ENCODE measurements at places on chromosomes 12 and 14.

DNA sequence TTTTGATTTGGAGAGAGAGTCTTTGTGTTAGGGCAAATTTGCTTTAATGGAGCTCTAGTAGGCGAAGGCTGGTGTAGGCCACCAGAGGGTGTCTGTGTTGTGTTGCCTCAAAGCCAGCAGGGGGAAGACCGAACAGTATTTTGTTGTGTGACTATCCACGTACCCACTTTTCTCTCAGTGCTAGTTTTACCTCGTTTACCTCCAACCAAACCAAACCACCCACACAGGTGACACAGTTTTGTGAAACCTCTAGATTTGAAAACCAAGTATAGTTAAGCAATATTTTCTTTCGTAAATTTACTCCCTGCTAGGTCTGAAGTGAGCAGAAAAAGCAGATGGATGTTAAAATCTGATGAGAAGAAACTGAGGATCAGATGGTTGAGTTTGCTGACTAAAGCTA is 36.3 kb upstream of the NPFF start:
- DNase-seq: peak; percentile 9

DNA sequence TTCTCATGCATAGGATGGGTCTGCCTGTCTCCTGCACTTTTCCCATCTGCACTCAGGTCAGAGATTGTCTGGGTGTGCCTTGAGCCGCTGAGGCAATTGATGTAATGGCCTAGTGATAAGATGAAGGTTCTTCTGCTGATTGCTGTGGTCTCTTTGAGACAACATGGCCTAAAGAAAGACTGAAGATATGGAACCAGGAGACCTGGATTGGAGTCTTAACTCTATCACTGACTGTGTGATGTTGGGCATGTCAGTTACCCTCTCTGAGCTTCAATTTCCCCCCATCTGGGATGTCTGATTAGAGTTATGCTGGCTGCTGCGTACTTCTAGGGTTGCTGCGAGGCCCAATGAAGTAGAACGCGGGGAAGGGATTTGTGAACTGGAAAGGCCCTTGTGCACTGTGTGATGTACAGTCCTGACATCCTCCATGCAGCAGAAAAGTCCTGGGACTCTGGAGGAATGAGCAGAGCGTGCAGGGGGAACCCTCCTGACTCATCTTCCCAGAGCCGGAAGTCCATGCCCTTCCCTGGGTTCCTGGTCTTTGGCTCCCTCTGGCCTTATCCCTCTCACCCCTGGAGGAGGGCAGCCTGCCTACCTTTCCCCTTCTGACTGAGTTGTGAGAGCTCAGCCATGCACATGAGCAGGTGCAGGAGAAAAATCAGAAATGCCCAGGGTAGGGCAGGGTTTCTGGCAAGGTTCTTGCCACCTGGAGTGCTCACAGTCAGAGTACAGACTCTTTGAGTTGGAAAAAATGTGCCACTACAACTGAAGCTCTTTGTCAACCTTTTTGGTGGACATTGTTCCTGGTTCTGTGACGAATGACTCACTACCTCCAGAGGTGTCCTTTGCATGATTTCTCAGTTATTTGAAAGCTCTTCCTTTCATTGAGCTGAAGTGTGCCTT is 21.1 kb downstream of the PLEKHD1 start:
- no peak for DNase-seq

- DNase-seq: no peak
Measured at GRCh38 chr14:78173346-78174035, 3.3 kb downstream of the NRXN3 start.

DNA sequence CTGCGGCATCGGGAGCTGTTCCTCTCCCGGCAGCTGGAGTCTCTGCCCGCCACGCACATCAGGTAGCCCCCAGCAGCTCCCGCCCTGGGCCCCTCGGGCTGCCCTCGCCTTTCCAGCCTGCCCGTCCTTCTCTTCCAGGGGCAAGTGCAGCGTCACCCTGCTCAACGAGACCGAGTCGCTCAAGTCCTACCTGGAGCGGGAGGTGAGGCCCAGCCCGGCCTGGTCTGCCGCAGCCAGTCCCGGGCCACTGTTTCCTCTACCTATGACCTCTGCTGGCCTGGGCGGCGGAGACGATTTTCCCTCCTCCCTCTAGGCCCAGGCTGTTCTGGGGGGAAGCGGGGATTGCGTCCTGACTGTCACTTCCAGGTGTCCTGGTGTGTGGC is 24.5 kb upstream of the CRIP2 start:
- DNase-seq: no peak

DNA sequence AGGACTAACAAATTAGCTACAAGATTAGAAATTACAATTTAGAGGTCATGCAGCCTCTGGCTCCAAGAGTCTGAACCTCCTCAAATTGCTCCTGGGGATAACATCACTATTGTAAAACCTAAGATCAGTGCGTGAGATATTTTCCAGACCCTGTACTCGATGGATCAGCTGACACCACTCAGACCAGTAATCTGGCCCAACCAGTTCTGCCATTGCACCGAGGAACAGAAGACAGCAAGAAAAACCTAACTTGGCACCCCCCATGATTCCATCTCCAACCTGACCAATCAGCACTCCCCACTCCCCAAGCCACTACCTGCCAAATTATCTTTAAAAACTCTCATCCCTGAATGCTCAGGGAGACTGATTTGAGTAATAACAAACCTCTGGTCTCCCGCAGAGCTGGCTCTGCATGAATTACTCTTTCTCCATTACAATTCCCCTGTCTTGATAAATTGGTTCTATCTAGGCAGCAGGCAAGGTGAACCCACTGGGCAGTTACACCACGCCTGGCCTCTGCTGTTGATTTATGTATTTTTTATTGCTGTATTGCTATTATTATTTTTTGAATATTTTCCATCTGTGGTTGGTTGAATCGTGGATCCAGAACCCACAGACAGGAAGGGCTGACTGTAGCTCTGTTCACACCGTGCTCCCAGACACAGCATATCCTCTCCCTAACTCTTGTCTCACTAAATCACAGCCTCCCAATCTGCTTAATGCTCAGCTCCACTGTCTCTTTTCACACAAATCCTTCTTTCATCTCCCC is 9.2 kb downstream of the HEBP1 start:
- DNase-seq: no peak

- no peak for DNase-seq
Measured at GRCh38 chr12:82375201-82375600, 16.9 kb downstream of the METTL25 start.

DNA sequence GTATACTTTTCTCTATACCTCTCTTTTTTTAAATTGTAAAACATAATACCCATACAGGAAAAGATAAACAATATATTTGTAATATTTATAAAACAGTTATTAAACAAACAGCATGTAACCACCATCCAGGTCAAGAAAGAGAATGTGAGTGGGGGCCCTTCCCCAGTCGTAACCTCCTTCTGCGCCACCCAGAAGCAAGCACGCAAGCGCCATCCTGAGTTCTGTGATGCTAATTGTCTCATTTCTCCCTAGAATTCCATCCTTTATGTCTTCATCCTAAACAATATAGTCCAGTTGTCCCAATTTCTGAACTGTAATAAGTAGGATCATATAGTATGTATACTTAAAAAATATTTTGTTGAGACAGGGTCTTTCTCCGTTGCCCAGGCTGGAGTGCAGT is 129.5 kb downstream of the EXOC5 start:
- DNase-seq: no peak

GRCh38 chr12:52519826-52520662 is at the start of gene KRT5:
TSS of gene KRT5 (minus strand) at chr12:52520394. CDS start at chr12:52520296, 98 bp downstream.
- no peak for DNase-seq

DNA sequence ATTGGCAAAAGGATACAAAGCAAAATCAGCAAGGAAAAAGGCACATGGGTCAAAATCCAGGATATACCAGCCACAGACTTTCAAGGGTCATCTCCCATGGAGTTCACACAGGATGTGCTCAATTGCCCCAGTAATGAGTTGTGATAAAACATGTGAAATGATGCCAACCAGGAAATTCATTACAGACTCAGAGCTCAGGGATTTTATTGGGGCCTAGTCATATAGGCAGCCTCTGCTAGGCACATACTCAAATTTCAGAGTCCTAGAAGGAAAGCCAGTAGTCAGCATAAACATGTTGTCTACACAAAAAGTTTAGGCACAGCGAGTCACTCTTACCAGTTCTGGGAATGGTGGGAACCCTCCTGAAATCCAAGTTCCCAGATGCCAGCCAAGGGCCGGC is 64.4 kb upstream of the OSBPL8 start:
- DNase-seq: no peak

DNA sequence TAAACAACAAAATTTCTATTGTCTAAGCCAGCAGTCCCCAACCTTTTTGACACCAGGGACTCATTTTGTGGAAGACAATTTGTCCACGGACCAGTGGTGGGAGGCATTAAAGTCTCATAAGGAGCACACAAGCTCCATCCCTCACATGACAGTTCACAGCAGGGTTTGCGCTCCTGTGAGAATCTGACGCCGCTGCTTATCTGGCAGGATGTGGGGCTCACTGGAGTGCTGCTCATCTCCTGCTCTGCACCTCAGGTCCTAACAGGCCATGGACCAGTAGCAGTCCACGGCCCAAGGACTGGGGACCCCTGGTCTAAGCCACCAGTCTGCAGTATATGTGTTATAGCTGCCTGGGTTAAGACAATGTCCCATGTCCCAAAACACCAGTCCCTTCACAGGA is 27.2 kb downstream of the VCPKMT start:
- DNase-seq: no peak

DNA sequence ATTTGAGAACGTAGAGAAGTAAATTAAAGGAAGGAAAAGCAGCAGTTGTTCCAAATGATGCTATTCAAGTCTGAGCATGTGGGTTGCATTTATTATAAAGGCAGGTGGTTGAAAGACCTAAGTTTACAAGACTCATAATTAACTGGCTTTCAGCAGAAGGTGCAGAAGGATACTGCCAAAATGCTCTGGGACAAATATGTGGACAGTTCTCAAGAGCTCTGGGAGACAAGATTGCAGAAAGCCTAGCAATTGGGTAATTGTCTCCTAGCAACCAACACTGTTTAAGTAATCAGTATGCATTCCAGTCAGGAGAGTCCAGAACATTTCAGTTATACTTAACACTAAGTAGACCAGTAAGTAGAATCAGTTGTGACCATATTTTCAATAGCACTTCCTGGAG is 131.5 kb downstream of the GPR135 start:
- DNase-seq: no peak

- DNase-seq: no peak
Measured at GRCh38 chr12:92338671-92339070, 193.0 kb upstream of the BTG1 start.

DNA sequence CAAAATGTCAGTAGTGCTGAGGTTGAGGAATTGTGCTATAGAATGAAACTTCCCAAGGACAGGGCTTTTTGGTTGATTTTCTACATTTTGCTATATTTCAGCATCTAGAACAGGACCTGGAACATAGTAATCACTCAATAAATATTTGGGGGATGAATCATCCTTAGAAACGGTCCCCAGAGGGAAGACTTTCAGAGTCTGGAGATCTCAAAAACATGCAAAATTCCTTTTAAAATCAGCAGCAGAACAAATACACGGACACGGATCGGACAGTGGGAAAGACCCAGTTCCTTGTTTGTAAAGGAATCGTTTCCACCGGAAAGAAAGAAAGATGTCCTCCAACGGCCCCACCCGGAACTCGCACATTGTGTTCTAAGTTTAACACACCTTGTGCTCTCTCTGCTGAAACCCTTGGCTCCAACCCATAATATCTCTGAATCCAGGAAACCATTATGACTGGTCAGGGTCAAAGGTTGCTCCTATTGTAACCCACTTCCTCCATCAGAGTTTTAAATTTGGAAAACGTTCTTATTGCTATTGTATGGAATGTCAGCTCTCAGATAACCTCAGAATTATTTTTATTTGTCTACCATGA is 617.2 kb downstream of the MED13L start:
- no peak for DNase-seq

DNA sequence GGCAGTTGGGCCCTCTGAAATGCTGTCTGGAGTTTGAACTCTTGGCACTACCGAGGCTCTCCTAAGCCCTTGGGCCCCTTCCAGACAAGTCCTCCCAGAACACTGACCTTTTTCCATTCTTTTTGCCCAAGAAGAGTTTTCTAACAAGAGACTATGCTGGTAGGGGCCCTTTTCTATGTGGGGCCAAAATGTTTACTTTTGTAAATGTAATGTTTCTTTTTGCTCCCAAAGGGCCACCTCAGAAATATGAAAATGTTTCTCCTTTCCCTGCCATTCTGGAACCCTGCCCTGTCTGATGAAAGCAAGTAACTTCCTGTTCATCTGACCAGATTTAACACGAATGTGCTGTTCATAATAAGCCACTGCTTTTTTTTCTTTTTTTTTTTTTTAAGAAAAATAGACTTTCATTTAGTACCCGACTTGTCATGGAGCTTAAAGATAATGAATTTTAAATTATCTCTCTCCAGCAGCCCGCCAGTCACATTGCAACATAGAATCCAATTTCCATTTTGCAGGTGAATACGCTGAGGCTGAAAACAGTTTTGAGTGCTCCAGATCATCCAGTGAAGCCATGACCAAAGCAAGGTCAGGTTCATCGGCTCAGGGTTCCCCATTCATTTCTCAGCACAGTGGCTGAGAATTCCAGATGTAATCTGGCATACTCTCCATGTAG is 169.9 kb downstream of the DPF3 start:
- DNase-seq: no peak

DNA sequence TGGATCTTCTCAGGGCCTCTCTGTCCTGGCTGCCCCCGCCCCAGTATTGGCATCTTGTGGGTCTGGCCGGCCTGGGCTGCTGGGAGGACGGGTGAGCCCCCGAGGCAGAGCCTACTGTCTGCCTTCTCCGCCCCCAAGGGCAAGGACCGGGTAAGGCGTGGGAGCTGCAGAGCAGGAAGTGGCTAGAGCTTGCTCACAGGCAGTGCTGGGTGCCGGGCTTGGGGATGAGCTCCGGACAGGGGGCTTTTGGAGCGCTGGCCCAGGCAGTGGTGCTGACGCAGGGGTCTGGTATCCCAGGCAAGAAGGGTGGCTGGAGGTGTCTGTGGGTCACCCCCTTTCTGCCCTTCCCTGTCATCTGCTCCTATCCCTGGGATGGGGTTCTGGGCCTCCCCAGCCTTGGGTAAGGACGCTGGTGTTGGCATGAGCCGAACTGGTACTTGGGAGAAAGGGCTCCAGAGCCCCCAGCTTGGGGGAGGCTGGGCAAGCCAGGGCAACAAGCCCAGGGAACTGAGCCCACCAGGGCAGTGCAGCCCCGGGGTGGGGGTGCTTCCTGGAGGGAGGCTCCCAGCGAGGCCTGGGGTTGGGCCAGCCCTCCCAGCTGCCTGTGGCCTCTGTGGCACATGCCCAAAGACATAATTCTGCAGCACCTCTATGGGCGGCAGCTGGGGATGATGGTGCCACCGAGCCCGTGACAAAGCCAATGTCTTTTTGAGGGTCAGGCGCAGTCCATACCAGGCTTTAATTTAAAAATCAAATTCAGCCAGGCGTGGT is 126.3 kb downstream of the KIF26A start:
- DNase-seq: no peak

All from occipital lobe (tissue), 3 donors.